Thoracic aorta (tissue), 2 donors: ENCODE measurements at places on chromosomes 11 and 22. TPM values are rescaled to one million over a fixed set of nuclear protein-coding genes. Genes with fewer than 3 reads are reported as not detected.

Gene ABCG4
- total RNA-seq = 1.6 TPM

Gene CHST1
- total RNA-seq = 50.2 TPM

Gene SLC37A2
- total RNA-seq = 11.6 TPM

Gene DGAT2
- total RNA-seq = 3.4 TPM

Gene BARX2
- total RNA-seq = not detected

Gene FADS1
- total RNA-seq = 52.9 TPM

Gene SLC6A5
- total RNA-seq = not detected

Gene IL17RA
- 34.1 TPM for total RNA-seq

Gene SHANK3
- 10.7 TPM for total RNA-seq

Gene MS4A12
- total RNA-seq = not detected

GRCh38 chr22:19871023-19871844 lies 16.6 kb upstream of the GNB1L start:
- no peak for DNase-seq

- DNase-seq = no peak
Observed at GRCh38 chr11:3989921-3990290, 104.7 kb upstream of the RRM1 start.

DNA sequence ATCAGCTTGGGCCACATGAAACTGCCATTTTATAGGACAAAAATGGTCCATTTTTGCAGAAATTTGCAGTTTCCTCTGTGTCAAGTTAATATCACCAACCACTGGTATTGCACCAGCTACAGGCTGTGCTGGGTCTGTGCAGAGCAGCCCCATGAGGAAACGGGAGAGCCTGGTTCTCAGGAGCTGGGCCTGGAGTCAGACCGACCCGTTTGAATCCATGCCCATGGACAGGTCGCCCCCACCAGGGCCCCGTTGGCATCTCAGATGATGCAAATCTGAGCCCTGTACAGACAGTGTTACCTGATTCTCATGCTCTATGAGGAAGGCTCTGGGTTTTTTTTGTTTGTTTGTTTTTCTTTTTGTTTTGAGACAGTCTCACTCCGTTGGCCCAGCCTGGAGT lies 9.8 kb upstream of the SEC14L6 start:
- no peak for DNase-seq

GRCh38 chr11:123434911-123435310 lies 4.8 kb downstream of the GRAMD1B start:
- no peak for DNase-seq

DNA sequence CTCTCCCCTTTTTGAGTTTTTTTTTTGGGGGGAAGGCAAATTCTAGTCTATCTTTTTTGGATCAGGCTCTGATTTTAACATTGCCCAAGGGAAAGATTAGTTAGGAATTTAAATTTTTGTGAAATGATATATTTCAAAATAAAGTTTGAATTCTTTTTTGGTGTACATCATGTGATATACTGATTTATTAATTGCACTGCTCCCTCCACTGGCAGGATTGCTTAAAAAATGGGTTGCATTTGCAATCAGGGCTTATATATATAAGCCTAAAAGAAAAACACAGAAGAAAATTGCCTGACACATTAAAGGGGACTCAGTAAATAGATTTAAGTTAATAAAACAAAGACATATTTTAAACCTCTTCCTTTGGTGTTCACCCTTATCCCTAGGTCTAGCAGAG lies 1.2 kb downstream of the DYNC2H1 start:
- no peak for DNase-seq

GRCh38 chr11:62539238-62539925 lies 7.2 kb downstream of the AHNAK start:
- DNase-seq = no peak

- no peak for DNase-seq
Observed at GRCh38 chr22:38973289-38974169, 8.6 kb upstream of the APOBEC3B start.

GRCh38 chr11:35318309-35318708 lies 101.0 kb downstream of the SLC1A2 start:
- DNase-seq = no peak

GRCh38 chr11:26916805-26917204 lies 77.1 kb upstream of the FIBIN start:
- no peak for DNase-seq

DNA sequence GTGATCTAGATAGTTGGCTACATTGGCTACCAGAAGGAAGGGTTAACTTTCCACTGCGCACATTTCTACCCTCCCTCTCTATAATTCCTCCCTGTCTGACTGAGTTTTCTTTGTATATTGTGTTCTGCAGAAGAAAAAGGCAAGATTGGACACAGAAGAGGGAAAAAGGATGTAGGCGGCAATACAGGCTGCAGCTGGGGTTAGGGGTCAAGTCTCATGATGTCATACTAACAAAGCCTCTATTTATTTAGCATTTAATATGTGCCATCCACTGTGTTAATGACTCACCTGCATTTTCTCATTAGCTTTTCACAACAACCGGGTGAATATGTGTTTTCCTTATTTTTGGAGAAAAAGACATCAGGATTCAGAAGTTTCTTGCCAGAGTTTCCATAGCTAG lies 2.0 kb downstream of the FAM83F start:
- no peak for DNase-seq

GRCh38 chr11:59746111-59746510 lies 9.1 kb upstream of the STX3 start:
- no peak for DNase-seq

- DNase-seq = no peak
Observed at GRCh38 chr11:113458189-113458588, 17.0 kb downstream of the DRD2 start.

GRCh38 chr22:32202539-32203180 lies 2.2 kb downstream of the RFPL2 start:
- DNase-seq = no peak

DNA sequence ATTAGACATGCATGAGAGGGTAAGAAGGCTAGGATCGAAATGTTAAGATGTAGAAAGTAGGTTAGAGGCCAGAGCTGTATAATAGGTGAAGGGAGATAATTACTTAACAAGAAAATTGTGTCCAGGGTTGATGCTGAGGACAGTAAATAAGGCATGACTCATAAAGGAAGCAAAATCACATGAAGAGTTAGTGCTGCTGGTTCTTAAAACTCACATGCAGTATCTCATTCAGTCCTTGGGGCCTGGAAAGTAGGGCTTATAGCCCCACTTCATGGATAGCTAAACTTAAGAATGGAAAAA lies 130.2 kb downstream of the NCAM1 start:
- no peak for DNase-seq

GRCh38 chr11:109864834-109865547 lies 228.2 kb upstream of the ZC3H12C start:
- no peak for DNase-seq

- no peak for DNase-seq
Observed at GRCh38 chr22:48483764-48484528, 1343.7 kb downstream of the BRD1 start.

DNA sequence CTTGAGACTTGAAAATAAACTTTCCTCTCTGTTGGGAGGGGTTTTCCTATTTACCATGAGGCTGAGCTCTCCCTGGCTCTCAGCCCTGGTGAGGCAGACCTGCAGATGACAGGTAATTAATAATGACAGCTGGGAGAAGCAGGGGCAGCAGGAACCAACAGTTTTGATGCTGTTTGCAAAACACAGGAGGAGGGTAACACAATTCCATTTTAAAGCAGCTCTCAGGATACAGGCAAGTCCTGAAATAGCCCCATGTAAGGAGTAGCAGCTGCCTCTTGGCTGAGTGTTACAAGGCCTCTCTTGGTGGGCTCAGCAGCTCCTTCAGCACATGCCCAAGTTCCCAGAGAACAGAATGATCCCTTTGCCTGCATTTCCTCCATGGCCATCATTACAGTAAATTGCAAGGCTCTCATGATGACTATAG lies 13.3 kb downstream of the PARVA start:
- DNase-seq = no peak

GRCh38 chr11:113724778-113725177 lies 18.7 kb upstream of the TMPRSS5 start:
- DNase-seq = no peak

DNA sequence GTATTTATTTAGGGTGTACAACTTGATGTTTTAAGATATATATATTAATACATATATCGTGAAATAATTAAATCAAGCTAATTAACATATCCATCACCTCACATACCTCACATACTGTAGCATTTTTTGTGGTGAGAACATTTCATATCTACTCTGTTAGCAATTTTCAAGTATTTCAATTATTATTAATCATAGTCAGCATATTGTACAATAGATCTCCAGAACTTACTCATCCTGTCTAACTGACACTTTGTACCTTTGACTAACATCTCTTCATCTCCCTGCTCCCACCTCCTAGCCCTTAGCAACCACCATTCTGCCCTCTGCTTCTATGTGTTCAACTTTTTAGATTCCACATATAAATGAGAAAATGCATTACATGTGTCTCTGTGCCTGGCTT lies 108.4 kb downstream of the BARX2 start:
- no peak for DNase-seq

GRCh38 chr11:645536-645935 lies 8.5 kb downstream of the DRD4 start:
- DNase-seq = no peak

DNA sequence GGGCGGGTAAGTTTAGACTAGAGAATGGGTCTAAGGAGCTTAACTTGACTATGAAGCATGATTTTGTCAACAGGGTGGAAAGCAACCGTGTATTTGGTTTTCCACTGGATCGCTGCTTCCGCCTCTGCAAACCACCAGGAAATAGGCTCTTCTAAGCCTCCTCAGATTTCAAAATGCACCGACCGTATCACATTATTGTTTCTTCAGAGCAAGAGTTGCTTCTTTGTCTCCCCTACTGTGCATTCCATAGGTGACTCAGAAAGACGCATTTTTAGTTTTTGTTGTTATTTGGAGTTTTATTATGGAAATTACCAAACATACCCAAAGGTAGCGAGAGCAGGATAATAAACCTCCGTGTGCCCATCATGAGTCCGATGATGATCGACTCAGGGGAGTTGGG lies 64.3 kb upstream of the RASD2 start:
- DNase-seq = no peak

DNA sequence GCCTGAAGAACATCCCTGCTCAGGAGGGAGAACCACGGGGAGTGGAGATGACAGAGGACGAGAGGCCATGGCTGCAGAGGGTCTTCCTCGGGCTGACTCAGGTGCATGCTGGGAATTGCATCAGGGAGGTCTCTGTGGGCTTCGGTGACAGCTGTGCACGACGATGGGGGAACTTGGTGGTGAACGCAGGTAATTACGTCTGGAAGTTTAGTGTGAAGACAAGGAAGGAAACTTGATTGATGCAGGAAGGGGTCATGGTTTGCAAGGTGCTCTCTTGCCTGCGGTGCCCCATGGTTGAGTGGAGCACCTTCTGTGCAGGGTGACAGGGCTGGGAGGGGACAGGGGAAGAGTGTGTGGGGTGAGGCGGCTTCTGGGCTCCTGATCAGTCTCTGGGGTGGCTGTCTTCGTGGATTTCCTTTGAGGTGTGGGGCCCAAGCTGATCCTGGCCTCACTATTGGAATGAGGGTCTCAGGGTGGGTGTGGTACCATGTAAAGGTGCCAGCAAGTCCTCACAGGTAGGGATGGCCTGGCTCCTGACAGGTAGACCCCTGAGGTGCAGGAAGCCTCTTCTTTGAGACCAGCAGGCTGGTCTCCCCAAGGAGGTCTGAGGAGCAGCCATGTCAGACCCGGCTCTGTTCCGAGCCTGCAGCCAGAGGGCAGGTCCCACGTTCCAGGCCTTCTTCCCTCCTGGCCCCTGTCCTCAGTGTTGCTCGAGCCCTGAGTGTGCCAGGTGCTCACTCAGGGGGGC lies 1020.1 kb downstream of the TBC1D22A start:
- no peak for DNase-seq

DNA sequence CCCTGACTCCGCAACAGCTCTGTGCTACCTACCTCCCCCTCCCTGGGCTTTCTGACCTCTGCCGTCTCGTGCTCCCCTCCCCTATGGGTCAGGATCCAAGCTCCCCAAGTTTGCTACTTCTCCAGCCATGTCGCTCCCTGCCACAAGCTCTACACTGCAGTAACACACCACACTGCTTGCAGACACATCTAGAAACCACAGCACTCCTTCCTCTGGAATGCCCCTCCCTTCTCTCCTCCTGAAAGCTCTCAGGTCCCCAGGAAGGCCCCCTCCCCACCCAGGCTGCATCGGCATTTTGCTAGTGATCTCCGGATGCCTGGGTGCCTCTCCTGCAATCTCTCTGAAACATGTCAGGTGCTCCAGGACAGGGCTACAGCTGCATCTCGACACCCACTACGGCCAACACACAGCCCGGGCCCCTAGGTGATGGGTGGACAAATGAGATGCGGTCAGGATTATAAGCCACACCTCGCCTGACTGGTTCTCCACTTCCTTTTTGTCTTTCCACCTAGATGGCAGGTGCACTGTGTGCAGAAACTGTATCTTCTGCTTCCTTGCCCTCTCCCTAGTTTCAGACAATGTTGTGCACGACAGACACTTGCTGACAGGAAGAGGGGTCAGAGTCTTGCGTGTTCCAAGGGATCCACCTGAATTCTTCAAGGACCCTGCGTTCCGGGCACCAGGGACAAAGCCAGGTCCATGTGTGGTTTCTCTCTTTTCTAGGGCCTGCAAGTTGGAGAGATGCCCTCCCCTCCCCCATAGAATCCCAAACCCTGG lies 22.9 kb downstream of the RPUSD4 start:
- DNase-seq = no peak

DNA sequence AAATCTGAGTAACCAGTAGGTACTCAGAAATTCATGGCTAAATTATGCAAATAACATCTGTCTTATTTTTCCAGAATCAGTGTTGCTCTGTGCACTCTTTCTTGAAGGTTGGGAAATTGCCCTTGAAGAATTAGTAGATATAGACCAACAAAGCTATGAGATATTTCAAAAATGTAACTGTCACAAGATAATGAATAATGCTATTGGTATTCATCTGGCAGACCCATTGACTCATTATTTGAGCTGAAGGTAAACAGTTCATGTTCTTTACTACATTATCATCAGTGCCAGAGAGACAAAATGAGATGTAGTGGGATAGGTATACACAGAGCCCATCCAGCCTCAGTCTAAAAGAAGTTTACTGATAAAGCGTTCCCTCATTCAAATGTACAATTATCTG lies 274.7 kb downstream of the CASP12 start:
- no peak for DNase-seq
